ENCODE measurements at places on chromosomes 3 and 15. TPM values are rescaled to one million over a fixed set of nuclear protein-coding genes. Genes with fewer than 3 reads are reported as not detected.

Gene SLC22A14
- total RNA-seq = not detected

Gene FAM219B
- total RNA-seq = 15.8 TPM

- DNase-seq = no peak
Measured at GRCh38 chr3:51929420-51930003, 12.2 kb downstream of the RRP9 start.

DNA sequence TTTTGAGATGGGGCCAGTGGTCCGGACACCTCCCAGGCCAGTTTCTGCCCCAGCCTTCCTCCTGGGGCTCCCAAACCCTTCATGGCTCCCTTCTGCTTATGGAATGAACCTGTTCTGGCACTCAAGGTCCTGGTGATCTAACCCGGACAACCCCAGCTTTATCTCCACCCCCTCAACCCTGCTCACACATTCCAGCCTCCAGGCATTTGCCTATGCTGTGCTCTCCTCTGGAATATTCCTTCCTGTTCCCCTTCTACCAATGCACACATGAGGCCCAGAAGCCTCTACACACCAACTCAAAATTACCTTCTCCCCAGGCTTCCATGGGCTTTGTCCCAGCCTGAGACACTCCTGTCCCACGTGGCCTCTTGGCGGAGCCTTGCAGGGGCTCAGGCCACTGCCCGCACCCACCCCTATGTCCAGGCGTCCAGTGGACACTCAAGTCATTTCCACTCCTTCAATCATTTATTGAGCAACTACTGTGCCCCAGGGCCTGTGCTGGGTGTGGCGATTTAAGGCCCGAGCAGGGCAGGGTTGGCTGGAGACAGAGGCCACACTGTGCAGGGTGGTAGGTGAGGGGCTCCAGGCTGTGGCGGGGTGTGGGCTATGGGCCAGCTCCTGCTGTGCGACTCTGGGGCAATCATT, 18.8 kb downstream of the PLXND1 start:
- no peak for DNase-seq

GRCh38 chr3:71573181-71573580, 10.3 kb downstream of the FOXP1 start:
- no peak for DNase-seq

DNA sequence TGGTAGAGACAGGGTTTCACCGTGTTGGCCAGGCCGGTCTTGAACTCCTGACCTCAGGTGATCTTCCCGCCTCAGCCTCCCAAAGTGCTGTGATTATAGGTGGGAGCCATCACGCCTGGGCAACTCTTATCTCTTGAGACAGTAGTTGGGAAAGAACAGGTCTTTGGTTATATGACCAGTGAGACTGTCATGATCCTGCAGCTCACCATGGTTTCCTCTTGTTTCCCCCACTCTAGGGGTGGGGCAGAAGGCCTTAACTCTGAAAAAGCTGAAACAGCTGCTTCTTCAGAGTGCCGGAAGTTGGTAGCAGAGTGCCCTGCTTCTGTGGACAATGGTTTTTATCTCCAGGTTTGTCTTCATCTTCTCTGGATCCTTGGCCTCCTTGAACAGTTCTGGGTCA, 4.7 kb upstream of the TYRO3 start:
- no peak for DNase-seq

DNA sequence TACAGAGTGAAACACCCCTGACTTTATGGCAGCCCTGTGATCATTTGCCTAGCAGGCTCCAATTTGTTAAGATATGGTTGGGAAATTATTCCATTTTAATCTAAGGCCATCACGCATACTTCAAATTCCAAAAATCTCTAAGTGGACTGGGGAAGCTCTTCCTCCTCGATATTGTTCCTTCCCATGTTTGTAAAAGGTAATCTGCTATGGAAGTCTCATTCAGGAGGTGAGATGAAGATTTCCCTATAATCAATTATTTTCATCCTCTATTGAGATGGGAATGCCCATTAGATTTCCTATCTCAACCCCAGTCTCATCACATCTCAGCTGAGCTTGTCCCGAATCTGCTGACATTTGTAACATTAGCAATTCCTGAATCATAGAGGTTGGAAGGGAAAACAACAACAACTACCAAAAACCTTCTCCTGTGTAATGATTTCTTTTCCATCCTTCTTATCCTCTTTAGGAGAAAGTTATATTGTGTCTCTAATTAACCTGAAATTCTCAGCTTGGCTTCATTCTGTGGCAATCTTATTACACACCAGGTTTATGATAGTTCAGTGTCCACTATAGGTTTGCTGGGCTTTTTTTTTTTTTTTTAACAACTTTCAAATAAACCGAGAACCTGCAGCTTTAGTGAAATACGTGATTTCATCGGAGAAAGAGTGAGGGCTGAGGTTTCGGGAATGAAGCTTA, 2.2 kb upstream of the NR2F2 start:
- DNase-seq = no peak

- no peak for DNase-seq
Measured at GRCh38 chr3:15520804-15521572, 518 bp downstream of the COLQ start.

- DNase-seq = no peak
Measured at GRCh38 chr3:87006844-87007439, 16.0 kb upstream of the VGLL3 start.

Data from left lobe of liver (tissue), 2 donors.